Renal cortical epithelial cell (primary cell): ENCODE measurements at places on chromosomes 16 and 17. TPM values are rescaled to one million over a fixed set of nuclear protein-coding genes. Genes with fewer than 3 reads are reported as not detected.

The WFIKKN2 gene
- not detected in 2 replicates for total RNA-seq

The GLP2R gene
- 0.55 and 1.9 TPM in 2 replicates for total RNA-seq

The ZNF629 gene
- total RNA-seq: 6.4 and 22.1 TPM in 2 replicates

The ZPBP2 gene
- total RNA-seq: not detected in 2 replicates

The KRT35 gene
- not detected in 2 replicates for total RNA-seq

The CDH8 gene
- total RNA-seq: 1.3 TPM in 1 of 2 replicates, not detected in the other

The MAPK8IP3 gene
- 22.9 and 40.0 TPM in 2 replicates for total RNA-seq

The KRTAP1-1 gene
- total RNA-seq: 0.25 and 0.35 TPM in 2 replicates

GRCh38 chr16:11576427-11577289, 10.1 kb downstream of the LITAF start:
- DNase-seq: no peak

GRCh38 chr16:81445143-81445961, 744 bp downstream of the CMIP start:
- DNase-seq: peak; percentile 16

- no peak for DNase-seq
Measured at GRCh38 chr17:68429881-68430280, 27.4 kb downstream of the WIPI1 start.

DNA sequence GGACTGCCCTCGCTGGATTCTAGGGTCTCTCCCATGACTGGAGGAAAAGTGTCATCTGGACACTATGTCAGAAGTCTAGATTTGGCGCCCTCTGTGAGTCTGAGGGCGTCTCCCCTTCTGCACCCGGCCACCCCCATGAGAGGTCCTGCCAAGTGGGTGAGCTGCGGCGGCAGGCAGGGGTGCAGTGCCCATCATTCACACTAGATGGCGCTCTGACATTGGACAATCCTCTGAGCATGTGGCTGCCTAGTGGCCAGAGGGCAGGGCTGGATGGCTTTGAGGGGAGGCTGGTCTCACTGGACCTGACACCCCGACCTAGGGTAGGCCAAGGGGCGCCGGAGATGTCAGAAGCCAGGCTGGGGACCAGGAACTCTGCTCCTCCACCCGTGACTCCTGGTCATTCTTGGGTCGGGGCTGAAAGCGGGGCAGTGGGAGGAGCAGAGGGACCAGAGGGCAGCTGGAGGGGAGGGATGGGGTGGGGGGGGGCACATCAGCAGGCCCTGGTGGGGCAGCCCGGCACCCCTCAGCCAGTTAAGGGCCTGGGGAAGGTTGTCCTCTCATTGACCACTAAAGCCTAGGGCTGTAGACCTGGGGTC, 28.0 kb downstream of the MRM1 start:
- DNase-seq: peak; percentile 25

- no peak for DNase-seq
Measured at GRCh38 chr16:75023009-75023408, 24.2 kb downstream of the ZNRF1 start.

DNA sequence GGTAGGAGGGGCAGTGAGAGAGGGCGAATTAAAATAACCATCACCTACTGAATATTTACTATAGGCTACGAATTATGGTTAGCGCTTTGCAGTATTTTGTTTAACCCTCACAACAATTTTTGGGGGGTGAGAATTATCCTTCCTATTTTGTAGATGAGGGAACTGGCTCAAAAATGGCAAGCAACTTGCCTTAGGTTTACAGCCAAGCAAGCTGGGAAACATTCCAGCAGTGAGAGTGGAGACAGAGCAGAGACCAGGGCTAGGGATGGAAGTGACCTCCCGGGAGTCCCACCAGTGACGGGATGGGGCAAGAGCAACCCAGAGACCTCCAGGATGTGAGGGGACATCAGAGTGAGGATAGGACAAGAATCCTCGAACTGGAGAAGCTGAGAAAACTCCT, 352 bp upstream of the VMO1 start:
- no peak for DNase-seq

DNA sequence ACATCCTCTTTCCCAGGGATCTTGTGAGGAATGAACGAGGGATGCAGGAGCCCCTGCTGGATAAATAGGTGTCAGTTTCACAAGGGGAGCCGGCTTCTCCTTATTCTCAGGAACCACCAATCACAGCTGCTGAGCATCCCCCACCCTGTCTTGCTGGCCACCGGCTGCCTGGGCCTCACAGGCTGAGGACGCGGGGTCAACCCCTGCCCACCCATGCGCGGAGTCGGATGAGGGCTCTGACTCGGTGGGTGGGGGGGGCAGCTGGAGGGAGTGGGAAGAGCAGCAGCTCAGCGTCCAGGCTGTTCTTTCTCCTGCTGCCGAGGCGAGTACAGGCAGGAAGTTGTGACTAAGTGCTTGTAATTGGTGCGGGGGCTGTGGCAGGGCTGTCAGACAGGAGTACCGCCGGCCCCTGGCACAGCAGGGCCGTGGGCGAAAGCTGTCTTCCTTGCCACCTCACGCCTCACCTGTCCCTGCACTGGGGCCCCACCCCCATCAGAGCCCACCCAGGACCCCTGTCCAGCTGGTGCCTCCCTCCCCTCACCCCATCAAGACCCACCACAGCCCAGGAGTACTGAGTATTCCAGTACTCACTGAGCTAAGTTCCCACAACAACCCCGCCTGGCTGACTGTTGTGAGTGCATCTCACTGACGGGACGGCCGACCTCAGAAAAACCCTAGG, 11.0 kb upstream of the DPEP1 start:
- peak; percentile 86 for DNase-seq

DNA sequence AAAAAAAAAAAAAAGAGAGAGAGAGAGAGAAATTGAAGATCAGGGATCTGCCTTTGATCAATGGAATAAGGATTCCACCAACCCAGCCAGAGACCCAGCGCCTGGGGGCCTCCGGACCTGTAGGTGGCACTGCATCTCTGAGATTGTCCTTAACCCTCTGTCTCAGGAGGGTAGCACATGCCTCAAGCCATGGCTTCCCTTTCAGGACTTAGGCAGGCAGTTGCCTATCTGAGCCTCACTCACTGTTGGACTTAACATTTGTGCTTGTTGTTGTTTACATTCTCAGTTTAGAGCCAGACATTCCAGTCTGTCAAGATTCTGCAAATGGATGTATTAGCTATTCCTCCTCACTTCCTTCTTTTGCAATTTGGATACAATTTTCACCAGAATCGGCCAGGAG, 5.1 kb upstream of the SCNN1B start:
- no peak for DNase-seq

- peak; percentile 21 for DNase-seq
Measured at GRCh38 chr17:7177191-7177953, 1.8 kb downstream of the ASGR1 start.

- DNase-seq: no peak
Measured at GRCh38 chr16:89613231-89613953, at the start of gene DPEP1. TSS of gene DPEP1 (plus strand) at chr16:89613642. CDS start at chr16:89630411, 16,769 bp downstream.

- DNase-seq: no peak
Measured at GRCh38 chr16:88466949-88467348, 13.9 kb downstream of the ZFPM1 start.

DNA sequence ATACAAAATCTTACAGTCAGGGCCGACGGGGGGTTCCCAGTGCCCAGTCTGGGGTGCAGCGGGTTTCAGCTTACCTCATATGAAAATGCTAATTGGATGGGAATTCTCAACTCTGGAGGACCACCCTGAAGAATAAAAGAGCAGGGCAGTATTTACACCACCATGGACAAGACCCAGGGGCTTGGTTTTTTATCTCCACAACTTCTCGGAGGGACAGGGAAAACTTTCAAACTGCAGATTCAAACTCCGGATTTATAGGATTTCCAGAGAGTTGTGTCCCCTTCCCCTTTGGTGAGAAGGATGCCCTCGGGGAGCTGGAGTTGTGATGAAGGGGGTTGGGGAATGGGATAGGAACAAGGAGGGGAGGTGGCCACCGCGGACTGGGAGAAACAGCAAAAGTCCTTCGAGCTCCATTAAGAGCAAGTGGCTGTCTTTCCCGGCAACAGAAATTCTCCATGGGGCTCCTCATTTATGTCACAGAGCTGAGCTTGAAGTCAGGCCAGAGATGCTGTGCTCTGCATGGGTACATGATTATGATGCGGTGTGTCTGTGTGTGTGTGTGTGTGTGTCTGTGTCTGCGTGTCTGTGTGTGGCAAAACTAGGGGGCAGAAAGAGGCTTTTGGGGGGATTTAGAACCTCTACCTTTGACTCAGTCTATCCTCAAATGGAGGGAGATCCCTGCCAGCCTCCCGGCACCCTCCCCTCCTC, 15.7 kb downstream of the FOXL1 start:
- DNase-seq: no peak

DNA sequence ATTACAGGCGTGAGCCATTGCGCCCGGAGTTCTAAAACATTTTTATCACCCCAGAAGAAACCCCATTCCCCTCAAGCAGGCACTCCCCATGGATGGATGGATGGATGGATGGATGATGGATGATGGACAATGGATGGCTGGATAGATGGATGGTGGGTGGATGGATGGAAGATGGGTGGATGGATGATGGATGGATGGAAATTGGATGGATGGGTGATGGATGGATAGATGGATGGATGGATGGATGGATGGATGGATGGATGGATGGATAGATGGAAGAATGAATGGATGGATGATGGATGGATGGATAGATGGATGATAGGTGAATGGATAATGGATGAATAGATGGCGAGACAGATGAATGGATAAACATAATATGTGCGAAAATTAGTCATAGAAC, 16.5 kb downstream of the PLA2G10 start:
- DNase-seq: no peak
